Esophagus squamous epithelium (tissue), 5 donors: ENCODE measurements at places on chromosomes 5 and 9.

GRCh38 chr5:65198456-65199120 is 283.1 kb downstream of the ADAMTS6 start:
- no peak for DNase-seq

GRCh38 chr5:74105126-74105780 is 479.3 kb downstream of the ARHGEF28 start:
- no peak for DNase-seq

DNA sequence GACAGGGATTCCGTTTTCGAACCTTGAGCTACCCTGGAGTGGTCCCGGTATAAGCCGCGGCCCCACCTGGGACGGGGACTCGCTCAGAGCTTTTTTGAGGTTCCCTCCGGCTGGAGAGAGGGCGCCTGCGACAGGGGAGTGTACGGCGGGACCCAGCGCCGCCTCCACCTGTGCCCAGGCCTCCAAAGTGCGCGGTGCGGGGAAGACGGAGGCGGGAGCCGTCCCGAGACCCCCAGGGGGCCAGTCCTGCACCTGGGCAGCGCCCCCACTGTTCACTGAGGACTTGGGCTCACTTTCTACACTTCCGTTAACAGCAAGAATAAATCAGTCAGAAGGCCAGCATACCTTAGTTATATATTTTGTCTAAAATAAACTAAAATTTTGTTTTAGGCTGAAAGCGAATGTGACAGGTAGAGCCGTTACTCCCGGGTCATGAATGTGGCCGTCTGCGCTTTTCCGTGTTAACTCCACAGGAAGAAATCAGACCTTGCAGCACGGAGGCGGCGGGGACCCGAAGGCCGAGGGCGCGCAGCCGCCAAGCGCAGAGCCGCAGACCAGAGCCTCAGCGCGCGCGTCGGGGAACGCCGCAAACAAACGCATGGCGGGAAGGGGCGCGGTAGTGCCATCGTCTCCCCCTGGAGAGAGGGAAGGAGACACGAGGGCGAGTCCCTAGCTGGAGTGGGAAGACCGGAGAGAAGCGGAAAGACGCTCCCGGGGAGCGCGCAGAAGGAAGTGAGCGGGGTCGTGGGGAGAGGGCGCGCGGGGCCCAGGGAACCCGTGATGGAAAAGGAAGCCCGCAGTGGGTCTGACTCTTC is 14.1 kb downstream of the TRIM7 start:
- DNase-seq = no peak

GRCh38 chr5:142366007-142366406 is 41.2 kb upstream of the SPRY4 start:
- no peak for DNase-seq

DNA sequence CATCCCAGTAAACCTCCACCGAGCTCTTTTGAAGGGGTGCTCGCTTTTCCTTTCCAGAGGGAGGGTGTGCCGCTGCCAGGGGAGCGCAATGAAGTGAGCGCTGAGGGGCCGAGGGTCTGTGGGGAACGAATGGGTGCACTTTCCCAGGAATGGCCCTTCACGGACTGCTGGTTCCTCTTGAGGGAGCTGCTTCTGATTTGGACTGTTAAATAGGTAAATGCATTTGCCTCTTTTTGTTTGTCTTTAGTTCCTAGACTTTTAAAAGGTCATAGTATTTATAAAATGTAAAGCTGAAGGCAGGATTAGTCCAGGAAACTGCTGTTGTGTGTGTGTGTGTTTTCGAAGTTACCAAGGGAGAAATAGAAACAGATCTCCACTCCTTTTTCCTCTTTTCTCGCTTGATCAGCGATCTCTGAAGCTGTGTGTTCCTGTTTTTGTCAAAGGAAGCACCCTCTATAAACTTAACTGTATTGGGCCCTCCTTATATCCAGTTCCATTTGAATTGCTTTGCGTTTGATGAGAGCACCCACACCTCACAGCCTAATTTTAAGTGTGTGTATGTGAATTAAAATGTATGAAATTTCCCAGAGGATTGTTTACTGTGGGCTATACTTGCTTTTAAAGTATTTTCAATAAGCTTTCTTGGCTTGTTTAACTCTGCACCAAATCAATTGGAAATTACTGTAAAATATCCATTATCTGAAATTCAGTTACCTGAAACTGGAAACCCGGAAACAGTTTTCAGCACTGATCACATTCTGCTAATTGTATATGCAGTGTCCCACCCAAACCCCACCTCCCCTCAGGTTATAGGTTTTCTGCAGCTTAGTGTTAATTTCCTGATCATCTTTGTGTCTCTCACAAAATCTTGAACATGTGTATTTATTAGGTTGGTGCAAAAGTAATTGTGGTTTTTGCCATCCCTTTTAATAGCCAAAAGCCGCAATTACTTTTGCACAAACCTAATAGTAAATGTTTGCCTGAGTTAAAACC is 966 bp downstream of the SNX2 start:
- no peak for DNase-seq

DNA sequence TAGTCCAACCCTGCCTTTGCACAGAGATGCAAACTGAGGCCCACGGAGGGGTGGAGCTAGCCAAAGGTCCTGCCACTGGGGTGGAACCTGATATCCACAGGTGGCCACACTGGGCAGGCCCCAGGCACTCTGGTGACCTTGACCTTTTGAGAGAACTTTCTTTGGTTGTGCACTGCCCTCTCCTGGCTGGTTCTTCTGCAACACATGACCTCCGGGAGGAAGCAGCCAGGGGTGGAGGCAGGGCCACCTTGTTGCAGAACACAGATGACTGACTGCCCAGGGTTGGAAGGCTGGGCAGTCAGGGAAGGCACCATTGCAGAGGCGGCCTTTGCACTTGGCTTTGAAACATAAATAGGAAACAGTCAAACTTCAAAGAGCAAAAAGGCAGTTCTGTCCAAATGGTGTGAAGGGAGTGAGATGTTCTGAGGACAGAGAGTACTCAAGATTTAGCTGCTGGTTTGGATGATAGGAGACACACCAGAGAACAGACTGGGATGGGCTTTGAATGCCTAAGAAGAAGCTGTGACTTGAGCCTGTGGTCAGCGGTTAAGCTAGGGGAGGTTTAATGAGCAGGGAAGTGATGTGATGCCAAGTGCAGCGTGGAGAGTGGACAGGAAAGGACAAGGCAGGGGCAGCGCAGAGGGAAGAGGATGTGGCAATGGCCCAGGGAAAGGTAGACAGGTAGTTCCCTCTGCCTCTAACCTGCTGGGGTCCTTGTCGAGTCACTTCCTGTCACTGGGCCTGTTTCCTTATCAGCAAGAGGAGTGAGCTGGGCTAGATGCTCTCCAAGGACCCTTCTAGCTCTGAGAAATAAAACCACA is 6.8 kb upstream of the TCOF1 start:
- no peak for DNase-seq

- no peak for DNase-seq
Observed at GRCh38 chr5:140205216-140205615, 30.2 kb downstream of the CYSTM1 start.

DNA sequence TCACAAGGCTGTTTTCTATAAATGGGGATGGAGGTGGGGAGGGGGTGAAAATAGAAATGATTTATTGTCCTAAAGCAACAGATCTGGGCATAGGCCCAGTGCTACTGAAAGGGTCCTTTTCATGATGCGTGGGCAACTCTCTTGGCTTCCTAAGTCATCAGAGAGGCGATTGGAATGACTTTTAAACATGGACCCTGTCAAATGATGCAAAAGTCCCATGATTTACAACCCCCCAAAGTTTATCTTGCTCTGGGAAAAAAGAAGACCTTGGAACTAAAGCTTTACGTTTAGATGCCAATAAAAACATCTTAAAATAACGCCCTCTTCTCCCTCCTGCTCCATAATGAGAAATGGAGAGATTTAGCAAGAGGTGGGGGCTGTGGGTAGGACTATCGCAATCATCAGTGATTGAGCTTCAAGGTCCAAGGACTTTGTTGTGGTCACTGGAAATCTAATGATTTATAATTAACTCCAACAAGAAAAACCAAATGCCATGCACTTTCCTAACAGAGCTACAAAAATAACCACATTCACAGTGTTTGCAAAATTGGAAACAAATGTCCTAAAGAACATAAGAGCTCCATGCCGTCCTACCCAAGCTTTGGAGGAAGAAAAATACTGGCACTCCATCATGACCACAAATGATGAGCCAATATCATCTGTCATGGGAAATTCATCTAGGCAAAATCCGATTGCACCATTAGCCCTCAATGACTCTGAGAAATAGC is 167.5 kb upstream of the CLINT1 start:
- DNase-seq = no peak

DNA sequence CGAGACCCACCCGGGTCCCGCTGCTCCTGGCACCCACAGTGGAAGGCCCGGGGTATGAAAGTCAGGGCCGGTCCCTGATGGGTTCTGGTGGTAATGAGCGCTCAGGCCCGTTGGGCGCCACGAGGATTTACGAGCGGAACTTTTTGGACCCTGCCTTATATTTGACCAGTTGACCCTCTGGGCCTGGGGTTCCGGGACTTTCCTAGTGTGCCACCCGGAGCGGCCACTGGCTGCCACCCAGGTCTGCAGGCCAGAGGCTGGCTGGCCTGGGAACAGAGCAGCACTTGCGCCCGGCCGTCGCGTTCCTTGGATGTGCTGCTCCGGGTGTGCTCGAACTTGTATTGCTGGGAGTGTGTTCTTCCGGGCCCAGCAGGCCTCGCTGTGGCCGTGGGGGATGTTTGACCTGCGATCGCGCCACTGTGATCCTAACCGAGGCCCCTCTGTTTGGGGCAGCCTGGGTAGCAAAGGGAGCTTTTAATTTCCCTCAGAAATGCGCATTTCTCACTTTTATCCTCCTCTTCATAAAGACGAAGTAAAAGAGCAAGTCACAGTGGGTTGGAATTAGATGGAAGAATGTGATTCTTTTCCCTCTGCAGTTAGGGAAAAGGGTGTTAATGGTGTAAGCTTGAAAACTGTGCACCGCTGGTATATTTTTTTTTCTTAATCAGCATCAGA is 1.2 kb downstream of the F2RL1 start:
- no peak for DNase-seq

- no peak for DNase-seq
Observed at GRCh38 chr9:111474385-111474784, 9.8 kb downstream of the ECPAS start.

- no peak for DNase-seq
Observed at GRCh38 chr5:98372351-98372750, 401.1 kb upstream of the RGMB start.

DNA sequence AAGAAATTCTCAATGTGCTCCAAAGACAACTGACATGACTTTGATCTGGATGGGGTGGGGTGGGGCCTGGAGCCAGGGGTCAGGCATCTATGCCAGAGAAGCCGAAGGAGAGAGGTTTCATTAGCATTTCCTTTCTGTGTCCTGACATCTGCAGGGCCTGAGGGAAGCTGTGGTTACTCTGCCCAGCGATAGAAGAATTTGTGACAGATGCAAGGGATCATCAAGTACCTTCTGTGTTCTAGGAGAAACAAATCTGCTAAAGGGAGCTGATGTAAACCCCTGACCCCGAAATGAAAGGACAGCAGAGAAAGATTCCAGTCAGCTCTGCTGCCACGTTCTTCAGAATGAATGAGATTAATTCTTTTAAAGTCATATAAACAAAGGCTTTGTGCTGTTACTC is 335.7 kb downstream of the PRELID2 start:
- no peak for DNase-seq

GRCh38 chr9:134205672-134206310 is 41.4 kb upstream of the RNU6ATAC start:
- DNase-seq = no peak

DNA sequence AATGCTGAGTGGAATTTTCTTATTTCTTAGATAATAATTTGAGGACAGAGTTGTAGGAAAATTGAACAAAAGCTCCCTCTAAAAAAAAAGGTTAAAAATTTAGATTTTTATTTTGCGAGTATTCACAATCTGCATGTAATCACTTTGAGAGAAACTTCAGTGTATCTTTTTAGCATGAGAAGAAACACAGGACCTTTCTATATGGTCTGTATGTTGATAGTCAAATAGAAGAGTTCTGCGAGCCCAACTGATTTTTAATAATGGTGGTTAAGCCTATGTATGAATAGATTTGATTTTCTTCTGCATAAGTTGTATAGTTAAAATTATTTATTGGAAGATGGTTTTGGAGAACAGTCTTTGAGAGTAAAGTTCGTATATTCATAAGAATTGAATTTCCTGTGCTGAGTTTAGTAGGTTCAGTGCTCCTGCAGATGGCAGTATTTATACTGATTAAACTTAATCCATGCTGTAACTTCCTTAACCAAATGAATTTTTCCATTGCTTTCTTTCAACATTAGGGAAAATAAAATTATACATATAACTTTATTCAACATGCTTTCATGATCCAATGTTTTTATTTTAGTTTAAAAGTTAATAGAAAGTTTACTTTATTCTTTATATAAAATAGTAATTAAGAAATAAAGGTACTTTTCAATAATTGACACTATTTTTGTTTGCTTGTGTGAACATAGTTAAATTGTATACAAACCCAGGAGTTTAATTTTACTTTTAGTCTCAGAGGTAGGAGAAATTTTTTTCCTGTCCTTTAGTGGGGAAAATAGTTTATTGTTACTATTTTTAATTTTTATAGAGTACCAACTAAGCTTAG is 19.6 kb downstream of the TCERG1 start:
- DNase-seq = no peak

GRCh38 chr5:154190595-154191304 is at the start of gene GALNT10:
GALNT10 (plus strand) TSS chr5:154190733; CDS start chr5:154190867, 134 bp downstream.
- DNase-seq = no peak

GRCh38 chr5:156251076-156251475 is 75.9 kb upstream of the SGCD start:
- DNase-seq = no peak

- no peak for DNase-seq
Observed at GRCh38 chr9:87685871-87686519, 39.9 kb upstream of the CTSL start.

DNA sequence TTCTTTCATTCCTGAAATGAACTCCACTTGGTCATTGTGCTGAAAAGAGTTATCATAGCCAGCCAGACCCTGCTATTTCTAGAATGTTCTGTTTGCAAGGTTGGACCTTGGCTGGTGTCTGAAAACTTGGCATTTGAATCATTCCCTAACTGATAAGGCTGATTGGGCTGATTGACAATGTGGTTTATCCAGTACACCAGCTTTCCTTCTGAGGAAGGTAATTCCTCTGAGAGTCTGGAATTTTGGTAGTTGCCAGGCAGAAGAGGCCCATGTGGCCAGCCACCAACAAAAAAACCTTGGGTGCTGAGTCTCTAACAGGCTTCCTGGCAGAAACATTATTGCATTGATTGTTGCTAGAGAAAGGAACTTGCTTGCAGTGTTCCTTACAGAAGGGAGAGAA is 15.3 kb downstream of the SEC61B start:
- DNase-seq = no peak

GRCh38 chr9:86749894-86750255 is 197.4 kb downstream of the GAS1 start:
- no peak for DNase-seq

DNA sequence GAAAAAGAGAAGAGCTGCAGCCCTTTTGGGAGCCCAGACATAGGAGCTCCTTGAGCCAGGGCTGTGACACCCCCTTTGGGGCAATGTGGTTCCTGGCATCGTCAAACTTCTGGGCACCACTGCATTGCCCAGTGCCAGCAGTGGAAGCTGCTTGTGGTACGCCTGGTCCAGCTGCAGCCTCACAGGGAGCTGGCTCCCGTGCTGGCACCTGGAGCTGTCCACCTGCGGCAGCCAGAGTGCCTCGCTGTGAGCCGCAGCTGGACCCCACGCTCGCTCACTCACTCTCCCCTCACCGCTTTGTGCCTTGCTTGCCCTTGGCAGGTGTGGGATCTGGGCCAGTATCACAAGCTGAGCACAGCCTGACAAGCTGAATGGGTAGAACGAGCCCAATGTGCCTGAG is 1150.8 kb upstream of the CDH6 start:
- DNase-seq = no peak

- DNase-seq = no peak
Observed at GRCh38 chr9:14400658-14400995, 86.7 kb upstream of the NFIB start.
